Tongue (tissue), 3 donors: ENCODE measurements at places on chromosomes 7 and 10. TPM values are rescaled to one million over a fixed set of nuclear protein-coding genes. Genes with fewer than 3 reads are reported as not detected.

SH2B2 gene
- 15.9 TPM for total RNA-seq

OR2A7 gene
- total RNA-seq = 8.6 TPM

GPR158 gene
- total RNA-seq = 0.10 TPM

CLEC2L gene
- total RNA-seq = not detected

ELMO1 gene
- 59.9 TPM for total RNA-seq

UCN3 gene
- not detected for total RNA-seq

IGF2BP3 gene
- total RNA-seq = 37.7 TPM

EXOSC1 gene
- total RNA-seq = 22.5 TPM

CHCHD3 gene
- total RNA-seq = 123 TPM

TDRD1 gene
- total RNA-seq = 1.6 TPM

SERPINE1 gene
- 5.4 TPM for total RNA-seq

C7orf33 gene
- not detected for total RNA-seq

PLAC9 gene
- 31.2 TPM for total RNA-seq

AKR1D1 gene
- not detected for total RNA-seq

TEX36 gene
- not detected for total RNA-seq

NPSR1 gene
- not detected for total RNA-seq

TUBB8 gene
- total RNA-seq = not detected

IKZF1 gene
- 6.1 TPM for total RNA-seq

VPS26A gene
- total RNA-seq = 51.5 TPM

DGKI gene
- total RNA-seq = 5.6 TPM

AMZ1 gene
- total RNA-seq = 0.31 TPM

SKIDA1 gene
- total RNA-seq = 3.0 TPM

VWDE gene
- 3.1 TPM for total RNA-seq
